ENCODE measurements at places on chromosomes 1 and 21.

DNA sequence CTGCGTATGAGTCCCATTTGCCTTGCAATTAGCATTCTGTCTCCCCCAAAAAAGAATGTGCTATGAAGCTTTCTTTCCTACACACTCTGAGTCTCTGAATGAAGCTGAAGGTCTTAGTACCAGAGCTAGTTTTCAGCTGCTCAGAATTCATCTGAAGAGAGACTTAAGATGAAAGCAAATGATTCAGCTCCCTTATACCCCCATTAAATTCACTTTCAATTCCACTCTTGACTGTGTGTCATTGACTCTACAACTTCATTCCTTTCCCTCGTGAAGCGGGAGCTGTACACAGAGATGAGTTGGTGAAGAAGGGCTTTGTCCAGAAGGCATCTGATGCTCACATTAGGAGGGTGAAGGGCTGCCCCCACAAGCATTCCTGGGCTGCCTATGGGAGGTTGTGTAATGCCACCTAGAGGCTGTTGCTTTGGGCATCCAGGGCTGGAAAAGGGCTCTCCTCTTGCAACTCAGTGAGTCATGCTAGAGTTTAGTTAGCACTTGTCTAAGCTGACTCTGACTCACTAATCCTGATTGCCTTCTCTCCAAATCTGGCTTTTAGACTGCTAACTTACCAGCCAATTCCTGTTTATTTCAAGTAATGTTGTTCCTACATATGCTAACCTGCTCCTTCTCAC, 1.8 kb downstream of the SPRR1B start:
- no peak for DNase-seq

DNA sequence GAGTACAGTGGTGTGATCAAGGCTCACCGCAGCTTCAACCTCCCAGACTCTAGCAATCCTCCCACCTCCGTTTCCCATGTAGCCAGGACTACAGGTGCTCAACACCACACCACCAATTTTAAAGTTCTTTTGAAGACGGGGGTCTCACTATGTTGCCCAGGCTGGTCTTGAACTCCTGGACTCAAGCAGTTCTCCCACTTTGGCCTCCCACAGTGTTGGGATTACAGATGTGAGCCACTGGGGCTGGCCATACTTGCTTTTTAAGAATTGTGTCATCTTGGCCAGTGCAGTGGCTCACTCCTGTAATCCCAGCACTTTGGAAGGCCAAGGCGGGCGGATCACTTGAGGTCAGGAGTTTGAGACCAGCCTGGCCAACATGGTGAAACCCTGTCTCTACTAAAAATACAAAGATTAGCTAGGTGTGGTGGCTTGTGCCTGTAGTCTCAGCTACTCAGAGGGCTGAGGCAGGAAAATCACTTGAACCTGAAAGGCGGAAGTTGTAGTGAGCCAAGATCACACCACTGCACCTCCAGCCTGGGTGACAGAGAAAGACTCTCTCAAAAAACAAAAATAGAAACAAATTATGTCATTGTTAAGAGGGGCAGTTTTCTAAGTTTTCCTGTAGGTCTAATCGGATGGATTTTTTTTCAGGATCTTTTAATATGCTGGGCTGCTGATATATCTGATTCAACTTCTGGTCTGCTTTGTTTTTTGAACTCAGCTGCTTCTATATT, 18.7 kb downstream of the AK4 start:
- DNase-seq = no peak

DNA sequence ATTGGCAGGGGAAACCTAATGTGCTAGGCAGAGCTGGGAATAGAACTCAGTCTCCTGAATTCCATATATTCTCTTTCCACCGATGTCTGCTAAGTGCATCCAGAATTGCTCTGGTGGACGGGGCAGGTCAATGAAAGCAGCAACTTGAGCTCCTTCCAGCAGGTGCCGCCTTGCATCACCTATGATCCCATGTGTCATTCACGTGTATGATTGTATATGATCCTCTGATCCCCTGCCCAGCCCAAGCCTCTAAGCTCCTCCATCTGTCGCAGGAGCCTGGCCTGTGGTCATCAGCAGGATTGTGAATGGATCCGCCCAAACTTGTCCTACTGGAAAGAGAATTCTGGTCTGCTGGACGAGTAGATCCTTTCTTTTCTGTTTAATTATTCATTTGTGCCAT, 13.1 kb downstream of the ACTA1 start:
- DNase-seq = no peak

GRCh38 chr1:155485945-155486344, 76.7 kb downstream of the ASH1L start:
- DNase-seq = no peak

DNA sequence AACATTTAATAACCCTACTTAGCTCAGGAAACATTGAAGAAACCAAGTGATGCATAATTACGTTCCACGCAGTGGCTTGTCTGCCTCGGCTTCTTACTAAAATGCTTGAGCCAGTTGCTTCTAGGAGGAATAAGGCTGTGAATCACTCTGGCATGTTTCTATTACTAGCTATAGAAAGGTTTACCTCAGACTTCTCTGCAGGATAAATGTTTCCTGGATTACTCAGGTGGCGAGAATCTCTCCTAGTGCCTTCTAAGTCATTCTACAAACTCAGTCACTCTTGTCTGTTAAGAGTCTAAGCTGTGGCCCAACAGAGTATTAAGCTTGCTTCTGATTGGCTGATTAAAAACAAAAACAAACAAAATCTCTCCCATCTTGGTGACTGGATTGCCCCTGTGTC, 92.0 kb upstream of the RALGPS2 start:
- DNase-seq = no peak

DNA sequence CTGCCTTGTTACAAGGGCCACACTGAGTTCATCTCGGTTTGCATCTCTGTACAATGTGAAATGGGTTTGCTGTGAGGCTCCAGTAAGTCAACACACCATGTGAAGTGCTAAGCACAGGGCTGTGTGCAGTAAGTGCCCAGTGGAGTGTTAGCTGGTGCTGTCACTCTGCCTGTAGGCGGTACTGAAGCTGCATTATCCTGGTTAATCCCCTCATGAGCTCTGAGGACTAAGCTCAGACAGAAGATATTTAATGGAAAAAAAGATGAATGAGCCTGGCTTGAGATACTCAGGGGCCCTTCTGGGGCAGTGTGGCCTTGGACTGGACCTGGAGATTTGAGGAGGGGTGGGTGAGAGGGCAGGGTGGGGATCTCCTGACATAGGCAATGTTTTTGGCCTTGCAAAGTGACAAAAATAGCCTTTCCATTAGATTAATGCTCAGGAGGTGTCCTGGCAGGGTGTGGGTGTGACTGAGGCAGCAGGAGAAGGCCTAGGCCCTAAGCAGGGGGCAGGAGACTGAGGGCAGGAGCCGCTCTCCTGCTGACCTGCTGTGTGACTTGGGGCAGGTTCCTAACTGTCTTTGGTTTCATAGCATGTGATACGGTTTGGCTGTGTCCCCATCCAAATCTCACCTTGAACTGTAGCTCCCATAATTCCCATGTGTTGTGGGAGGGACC, 570.5 kb downstream of the PTPRU start:
- DNase-seq = no peak

DNA sequence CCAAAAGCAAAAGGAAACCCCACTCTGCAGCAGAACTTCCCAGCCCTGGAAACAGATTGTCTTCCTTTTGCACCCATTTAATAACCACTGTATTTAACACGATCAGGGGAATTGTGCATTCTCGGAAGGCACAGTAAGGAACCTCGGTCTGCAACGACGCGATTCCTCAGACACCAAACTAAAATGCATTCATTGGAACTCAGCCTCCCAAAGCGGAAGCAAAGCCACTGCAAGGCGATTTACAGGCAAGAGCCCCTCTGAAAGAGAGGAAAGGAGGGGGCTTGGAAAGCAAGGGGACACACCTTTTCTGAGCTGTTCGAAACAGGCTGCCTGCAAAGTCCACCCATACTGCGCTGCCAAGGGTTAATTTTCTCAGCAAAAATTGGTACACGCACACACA, 297.7 kb downstream of the OMA1 start:
- DNase-seq = no peak

DNA sequence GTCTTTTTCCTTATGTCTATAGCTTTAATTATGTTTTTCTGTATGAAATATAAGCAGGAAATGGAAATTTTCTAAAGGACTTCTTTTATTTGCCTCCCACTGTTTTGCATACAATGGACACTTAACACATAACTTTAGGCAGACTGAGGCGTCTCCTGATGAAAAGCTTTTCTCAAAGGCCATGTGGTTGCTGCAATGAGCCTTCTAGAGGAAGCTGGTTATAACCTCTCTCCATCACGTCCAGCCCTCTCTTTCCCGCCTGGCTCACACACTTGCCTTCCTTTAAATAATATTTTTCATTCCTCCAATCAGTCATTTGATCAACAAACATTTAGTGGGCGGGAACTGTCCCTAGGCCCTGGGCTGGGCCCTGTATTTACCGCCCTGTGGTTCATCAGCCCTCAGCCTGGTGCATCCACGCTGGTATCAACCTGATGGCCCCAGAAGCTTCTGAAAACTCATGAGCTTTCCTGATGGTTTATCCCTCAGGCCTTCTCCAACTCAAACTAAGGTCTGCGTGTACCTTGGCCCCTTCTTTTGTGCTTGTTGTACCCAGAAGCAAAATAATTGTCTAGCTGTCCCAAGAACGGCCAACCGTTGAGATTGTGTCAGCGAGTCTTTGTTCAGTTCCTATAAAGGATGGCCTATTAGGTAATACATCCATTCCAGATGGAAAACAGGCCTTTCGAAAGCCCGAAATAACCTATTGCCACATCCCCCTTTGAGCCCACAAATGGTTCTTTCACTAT, 75.3 kb upstream of the LYST start:
- no peak for DNase-seq
